ENCODE measurements at places on chromosomes 5 and 9.
A peak's percentile ranks its signal among the peaks of the same experiment; 100 is the strongest.

DNA sequence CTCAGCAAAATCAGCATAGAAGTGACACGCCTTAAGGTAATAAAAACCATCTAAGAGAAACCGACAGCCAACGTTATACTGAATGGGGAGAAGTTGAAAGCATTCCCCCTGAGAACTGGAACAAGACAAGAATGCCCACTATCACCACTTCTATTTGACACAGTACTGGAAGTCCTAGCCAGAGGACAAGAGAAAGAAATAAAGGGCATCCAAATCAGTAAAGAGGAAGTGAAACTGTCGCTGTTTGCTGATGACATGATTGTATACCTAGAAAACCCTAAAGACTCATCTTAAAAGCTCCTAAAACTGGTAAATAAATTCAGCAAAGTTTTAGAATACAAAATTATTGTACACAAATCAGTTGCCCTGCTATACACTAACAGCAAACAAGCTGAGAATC, 393.3 kb downstream of the KIF4B start:
- no peak for DNase-seq

GRCh38 chr9:70049672-70050271, 6.1 kb downstream of the MAMDC2 start:
- DNase-seq = peak; percentile 67

GRCh38 chr9:129322641-129323375, 144.7 kb upstream of the IER5L start:
- no peak for DNase-seq

DNA sequence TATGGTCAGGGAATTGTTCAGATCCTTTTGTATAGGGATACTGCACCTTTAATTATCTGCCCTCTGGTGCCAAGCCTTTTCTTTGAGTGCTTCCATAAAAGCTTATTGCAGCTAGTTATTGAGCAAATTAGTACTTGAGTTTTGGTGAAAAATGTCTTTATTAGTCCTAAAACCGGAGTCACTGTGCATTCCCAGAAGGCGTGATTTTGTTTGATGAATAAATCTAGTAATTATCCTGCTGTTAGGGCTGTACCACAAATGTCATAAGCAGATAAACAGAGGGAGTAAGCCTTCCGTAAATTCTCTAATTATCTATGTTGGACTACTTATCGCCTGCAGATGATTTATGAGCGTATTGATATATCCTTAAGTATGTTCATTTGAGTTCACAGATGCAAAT, 620.7 kb upstream of the ARRDC3 start:
- DNase-seq = no peak

DNA sequence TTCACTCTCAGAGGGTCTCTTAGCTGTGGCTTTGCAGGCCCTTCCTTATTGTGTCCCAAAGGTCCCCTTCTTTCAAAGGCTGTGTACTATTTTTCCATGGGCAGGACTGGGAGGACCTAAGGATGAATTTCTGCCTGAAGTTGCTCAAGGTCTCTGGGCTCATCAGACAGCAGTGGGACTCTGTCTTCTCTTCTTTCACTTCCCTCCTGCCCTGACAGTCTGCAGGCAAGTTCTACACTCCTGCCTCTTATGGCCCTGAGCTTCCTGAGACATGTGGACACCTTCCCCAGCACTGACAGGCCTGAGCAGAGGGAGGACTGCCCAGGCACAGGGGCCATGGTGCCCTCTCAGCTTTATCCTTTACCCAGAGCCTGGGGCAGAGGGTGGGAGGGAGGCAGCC, 14.8 kb downstream of the ENHO start:
- no peak for DNase-seq

DNA sequence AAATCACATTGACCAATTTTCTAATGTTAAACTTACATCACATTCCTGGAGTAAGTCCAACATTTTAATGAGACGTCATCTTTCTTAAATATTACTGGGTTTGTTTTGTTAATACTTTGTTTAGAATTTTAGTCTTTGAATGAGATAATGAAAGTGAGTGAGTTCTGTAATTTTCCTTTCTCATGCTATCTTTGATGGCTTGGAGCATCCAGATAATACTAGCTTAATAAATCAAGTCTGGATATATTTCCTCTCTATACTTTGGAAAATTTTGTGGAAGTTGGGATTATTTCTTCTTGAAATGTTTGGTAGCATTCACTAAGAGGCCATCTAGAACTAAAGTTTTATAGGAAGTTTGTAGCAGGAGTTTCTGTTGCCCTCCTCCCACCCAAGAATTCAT, 90.8 kb upstream of the IL7R start:
- DNase-seq = no peak

DNA sequence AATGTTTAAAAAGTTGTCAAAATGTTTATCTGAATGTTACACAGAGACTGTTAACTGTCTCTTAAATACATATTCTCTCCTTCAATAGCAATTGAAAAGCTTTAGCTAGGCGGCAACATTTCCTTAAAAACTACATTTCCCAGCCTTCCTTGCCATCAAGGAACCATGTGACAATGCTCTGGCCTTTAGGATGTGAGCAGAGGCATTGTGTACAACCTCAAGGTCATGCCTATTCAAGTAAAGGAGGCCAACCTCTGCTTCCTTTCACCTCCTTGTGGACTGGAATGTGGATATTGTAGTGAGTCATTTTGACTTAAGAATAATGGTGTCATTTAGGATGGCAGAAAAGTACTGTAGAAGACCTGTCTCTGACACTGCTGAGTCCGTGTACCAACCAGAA, 23.7 kb upstream of the MROH2B start:
- DNase-seq = no peak

- DNase-seq = no peak
These were observed 43.0 kb upstream of the SHB start for GRCh38 chr9:38112049-38112448.

- peak; percentile 93 for DNase-seq
These were observed 298.2 kb upstream of the RFX3 start for GRCh38 chr9:3823842-3824475.

DNA sequence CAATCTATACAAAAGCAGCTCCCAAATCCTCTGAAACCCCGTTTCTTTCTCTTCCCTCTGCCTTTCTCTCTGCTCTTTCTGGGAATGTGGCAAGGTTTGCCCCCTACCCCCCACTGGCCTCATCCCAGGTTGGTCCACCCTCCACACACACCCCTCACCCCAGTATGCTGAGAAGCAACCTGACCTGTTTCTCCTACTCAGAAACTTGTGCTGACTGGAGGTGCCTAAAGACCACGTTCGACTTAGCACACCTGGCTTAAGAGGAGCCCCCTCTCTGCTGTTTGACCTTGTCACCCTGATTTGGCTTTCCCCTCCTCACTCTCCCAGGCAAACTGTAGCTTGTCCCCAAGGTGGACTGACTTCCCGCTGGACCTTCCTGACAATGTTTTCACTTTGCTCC, 1.1 kb upstream of the SEPTIN8 start:
- no peak for DNase-seq

GRCh38 chr5:78367318-78367991, 7.0 kb downstream of the SCAMP1 start:
- no peak for DNase-seq

GRCh38 chr9:36609306-36609705, 36.6 kb downstream of the MELK start:
- no peak for DNase-seq

DNA sequence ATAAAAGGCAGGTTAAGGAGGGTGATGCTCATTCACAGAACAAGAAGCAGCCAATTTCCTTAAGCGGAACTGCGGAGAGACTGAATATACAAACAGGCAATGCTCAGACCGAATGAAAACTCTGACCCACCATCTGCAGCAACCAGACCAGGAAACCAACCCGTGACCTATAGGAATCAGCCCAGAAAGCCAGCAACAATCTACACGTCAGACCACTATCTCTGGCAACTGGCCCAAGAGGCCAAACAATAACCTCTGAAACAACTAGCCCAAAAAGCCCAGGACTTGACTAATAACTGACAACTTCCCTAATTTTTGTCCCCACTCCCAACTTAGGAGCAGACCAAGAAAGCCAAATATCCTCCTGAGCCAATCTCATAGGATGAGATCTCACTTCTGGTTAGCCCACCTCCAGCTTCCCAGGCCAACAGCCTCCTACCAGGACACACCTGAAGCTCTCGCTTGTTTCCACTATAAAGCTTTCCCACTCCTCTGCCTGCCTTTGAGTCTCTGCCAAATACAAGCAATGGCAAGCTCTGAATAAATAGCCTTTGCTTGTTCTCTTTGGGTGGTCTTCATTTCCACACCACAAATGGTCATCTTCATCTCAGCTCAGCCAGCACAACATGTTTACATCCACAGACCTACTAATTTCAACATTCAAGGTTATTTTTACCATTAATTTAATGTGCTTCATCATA, 168.5 kb downstream of the HSD17B3 start:
- no peak for DNase-seq

GRCh38 chr5:149456597-149457392, 77.7 kb upstream of the IL17B start:
- DNase-seq = no peak

DNA sequence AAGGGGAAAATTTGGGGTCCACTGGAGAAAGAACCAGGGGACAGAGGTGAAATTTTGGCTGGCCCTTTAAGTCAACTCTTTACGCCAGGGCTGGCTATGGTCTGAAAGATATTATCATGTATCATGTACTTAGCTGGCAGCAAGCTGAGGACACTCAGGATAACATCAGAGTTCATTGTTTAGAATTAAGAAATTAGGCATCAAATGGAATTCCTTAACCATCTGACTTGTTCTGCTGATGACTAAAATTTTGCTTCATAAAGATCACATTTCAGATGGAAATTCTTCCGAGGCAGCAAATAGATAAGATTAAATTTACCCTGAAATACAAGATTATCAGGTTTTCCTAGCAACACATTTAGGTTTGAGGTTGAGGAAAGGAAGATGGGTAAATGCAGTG, 269.4 kb upstream of the KLF9 start:
- DNase-seq = no peak

- no peak for DNase-seq
These were observed 58.0 kb downstream of the FXN start for GRCh38 chr9:69093471-69094103.

DNA sequence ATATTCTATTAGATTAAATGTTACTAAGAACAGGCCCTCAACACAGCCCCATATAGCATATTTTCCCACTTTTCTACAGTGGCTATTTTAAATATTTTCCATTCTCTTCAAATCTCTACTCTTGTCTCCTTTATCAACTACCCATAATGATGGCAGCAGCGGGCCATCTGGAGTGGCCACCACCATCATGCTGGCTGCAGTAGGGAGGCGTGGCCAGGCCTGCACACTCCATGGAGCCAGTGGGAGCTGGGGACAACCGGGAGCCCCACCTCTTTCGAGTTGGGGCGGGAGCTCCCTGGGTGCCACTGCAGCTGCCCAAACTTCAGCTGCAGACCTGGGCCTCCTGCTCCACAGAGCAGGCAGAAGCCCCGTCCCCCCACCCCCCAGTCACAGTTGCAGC, 98.4 kb upstream of the RANBP6 start:
- DNase-seq = no peak

DNA sequence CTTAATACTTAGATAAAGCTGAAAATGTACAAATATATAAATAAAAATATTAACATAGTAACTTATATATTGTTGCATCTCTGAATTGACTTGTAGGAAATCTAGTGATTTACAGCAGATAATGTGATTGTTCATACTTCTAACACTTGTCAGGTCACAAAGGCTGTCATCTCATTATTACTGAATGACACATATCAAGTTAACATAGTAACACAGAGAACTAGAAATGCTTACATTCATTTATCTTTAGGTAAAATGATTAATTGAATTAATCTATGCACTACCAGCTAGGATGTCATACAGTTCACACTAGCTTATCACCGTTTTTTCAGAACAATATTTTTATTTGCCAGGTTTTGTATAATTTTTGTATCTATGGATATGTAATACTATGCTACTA, 189.8 kb upstream of the SH3GL2 start:
- no peak for DNase-seq

DNA sequence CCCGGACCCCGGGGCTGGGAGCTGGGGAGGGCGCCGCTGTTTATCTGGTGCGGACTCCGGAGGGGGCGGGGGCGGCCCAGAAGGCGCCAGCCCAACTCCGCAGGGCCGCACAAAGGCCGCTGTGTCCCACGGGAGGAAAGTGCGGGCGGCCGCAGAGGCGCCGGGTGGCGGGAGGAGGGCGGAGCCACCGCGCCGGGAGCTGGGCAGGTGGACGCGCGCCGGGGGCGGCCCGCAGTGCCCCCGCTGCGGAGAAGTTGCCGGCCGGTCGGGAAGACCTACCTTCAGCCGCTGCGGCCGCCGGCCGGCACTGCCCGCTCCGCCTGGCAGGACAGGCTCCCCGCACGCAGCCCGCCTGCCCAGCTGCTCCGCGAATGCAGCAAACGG, 43.6 kb downstream of the NACC2 start:
- no peak for DNase-seq

- no peak for DNase-seq
These were observed 15.2 kb downstream of the LIFR start for GRCh38 chr5:38541174-38541725.

DNA sequence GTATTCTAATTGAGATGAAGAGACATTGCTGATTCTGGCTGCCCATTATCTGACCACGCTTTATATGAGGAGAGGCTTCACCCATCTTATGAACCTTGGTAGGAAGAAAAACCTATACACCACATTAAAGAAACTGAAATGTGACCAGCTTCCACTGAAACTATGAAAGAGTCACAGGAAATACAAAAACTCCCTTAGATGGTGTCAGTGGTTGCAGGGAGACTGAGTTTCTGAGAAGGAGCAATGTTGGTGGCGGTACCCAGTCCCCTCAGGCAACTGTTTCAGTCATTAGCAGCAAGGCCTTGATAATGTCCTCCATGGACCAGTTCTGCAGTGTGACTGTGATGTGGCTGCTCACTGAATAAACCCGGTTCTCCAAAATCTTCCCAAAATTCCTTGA, 110.5 kb upstream of the FTMT start:
- DNase-seq = no peak

- DNase-seq = peak; percentile 49
These were observed 241.2 kb downstream of the PIK3R1 start for GRCh38 chr5:68456756-68457217.

- DNase-seq = peak; percentile 98
These were observed 167.5 kb upstream of the CLINT1 start for GRCh38 chr5:158026304-158027031.

GRCh38 chr9:125700791-125701190, 6.2 kb downstream of the MAPKAP1 start:
- peak; percentile 41 for DNase-seq

DNA sequence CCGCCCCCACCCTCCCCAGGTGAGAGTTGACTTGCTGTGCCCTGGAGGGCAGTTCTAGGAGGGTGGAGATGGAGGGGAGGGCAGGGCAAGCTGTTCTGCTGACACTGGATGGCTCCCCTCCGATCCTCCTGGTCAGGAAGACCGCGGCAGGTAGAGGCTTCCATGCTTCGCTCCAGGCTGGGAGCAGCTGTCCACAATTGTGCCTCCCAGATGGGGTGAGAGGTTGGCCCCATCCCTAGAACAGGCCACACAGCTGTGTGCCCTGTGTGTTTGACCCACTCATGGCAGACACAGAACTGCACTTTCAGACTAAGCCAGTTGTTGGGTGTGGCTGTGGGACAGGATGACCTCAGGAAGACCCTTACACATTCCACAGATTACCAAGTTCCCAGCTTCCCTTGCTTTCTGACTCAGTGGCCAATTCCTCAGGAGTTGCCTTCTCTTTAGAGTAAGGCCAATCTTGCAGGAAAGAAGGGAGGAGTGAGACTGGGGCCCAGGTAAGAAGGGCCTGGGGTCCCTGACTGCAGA, 72.1 kb upstream of the HSPA9 start:
- DNase-seq = peak; percentile 16

Measured in AG10803 (cell line).